NCI-H460 (cell line): ENCODE measurements at places on chromosomes 2 and 18.

DNA sequence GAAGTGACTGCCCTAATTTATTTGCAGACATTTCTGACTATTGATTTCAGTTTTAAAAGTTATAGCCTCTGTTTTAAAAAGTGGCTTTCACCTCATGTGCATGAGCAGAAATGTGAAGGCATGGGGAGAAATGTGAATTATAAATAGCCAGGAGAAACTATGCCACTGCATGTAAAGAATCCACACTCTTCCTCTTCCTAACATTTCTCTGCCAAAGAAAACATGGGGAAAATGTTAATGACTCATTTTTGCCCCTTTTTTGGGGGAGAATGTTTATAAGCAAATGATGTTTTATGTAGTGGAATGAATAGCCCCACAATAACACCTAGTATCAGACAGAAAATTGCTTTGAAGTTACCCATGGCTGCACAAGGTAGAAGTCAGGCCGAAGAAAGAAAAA is 249.0 kb upstream of the TANK start:
- DNase-seq = no peak

- peak; percentile 95 for DNase-seq
Observed at GRCh38 chr2:152432206-152432653, 97.3 kb downstream of the FMNL2 start.

- DNase-seq = no peak
Observed at GRCh38 chr2:102932501-102932900, 170.7 kb downstream of the TMEM182 start.

- no peak for DNase-seq
Observed at GRCh38 chr2:96856776-96857666, 795 bp downstream of the ANKRD39 start.

DNA sequence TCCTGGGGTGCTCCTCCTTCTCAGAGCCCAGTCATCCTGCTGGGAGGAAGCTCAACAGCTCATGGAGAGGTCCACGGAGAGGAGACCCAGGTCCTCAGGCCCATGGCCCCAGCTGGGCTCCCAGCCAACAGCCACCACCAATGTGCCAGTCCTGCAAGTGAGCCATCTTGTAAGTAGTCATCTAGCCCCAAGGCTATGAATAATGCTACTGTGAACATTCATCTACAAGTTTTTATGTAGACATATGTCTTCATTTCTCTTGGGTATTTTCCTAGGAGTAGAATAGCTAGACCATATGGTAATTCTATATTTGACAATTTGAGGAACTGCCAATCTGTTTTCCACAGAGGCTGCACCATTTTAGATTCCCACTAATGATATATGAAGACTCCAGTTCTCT is 166.1 kb downstream of the MTCL1 start:
- no peak for DNase-seq

- no peak for DNase-seq
Observed at GRCh38 chr18:50199346-50199855, 4.5 kb upstream of the MYO5B start.

DNA sequence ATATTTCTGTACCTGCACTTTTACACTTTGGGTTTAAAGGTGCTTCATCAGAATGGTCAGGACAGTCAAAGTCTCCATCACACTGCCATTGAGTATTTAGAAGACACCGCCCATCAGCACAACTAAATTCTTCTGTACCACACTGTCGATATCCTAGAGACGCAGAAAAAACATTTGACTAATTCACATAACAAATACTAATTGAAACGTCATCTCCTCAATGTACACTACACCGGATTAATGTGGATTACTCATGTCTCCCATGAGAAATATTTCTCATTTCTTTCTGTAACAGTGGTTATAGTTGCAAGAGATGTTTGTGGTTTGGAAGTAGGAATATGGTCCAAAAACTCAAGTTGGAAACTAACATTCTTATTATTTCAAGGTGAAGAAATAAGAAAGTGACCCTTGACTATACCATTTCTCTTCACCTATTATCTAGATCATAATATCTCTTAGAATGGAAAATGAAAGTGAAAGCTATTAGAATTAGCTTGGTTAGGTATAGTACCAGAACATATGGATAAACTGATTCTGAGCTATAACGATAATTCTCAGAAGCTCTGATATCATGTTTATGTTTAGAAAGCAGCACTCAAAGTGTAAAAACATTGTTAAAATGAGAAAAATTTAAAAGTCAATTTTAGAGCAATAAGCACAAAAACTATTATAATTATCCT is 1627.7 kb downstream of the LRP1B start:
- peak; percentile 8 for DNase-seq

GRCh38 chr2:133821107-133821760 is 253.0 kb upstream of the NCKAP5 start:
- no peak for DNase-seq

- DNase-seq = no peak
Observed at GRCh38 chr2:86284987-86285386, 52.4 kb downstream of the REEP1 start.

- DNase-seq = no peak
Observed at GRCh38 chr2:3130444-3130843, 247.2 kb downstream of the EIPR1 start.

DNA sequence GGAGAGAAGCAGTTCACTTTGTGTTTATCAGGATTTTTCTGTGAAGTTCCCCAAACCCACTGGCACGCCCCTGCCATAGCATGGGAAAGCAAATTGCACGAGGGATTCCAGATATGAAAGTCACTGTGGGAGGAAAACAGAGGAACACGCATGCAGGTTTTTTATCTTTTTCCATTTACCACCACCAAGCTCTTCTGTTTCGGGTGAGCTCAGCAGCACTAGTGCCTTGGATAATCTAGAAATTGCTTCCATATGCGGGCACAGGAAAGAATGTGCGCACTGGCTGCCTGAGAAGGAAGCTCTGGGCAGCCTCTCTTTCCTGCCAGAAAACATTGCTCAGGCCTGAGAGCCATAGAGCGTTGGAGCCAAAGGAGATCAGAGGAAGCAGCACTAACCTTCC is 65.9 kb upstream of the WIPF1 start:
- no peak for DNase-seq

DNA sequence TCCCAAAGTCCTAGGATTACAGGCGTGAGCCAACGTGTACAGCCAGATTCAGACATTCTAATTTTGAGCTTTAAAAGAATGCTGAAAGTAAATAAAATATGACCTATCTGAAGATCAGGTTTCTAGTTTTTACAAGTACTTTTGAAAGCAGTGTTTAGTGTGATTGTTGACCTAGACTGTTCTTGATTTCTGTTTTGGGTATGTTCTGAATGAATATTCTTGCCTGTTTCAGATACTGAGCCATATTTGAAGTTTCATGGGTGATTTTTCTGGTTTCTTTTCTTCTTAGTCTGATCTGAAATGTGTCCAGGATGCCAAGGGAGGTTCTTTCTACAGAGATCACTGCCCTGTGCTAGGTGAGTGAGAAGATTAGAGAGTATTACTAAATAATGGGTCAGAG is 37.2 kb downstream of the MIB1 start:
- no peak for DNase-seq

DNA sequence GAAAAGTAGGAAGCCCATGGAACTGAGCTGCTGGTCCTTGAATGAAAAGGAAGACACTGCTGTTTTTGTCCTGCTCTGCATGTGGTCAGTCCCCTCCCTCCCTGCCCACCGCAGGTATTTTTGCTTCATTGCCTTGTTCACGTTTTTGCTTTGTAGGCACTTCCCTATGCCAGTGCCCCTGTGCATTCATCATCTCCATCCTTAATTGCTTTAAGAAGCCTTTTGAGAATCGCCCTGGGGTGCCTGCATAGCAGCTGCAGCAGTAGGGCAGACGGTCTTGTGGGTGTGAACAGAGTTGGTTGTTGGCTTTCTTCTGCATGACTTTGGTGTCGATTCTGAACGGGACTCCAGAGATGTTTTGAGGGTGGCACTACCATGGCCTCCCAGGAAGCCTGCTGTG is 97.0 kb downstream of the CABLES1 start:
- DNase-seq = no peak

- no peak for DNase-seq
Observed at GRCh38 chr18:74539289-74539688, 5.0 kb downstream of the CNDP1 start.
